Neuronal stem cell (in vitro differentiated cells): ENCODE measurements at places on chromosomes 5 and 9.

DNA sequence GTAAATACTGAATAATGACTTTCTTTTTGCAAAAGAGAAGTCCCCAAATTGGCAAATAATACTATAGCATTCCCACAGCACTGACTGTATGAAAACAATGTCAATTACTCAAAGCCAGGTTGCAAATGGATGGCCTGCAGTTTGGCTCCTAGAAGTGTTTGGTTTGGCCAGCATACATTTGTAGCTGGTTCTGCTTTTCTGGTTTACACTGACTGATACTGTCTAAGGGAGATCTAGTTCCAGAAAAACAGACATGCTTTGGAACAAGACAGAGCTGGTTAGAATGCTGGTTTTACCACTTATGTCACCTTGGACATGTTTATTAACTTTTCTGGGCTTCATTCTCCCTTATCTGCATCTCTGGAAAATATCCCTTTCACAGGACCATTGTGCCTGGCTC, 81.5 kb upstream of the TRPM3 start:
- no peak for DNase-seq

GRCh38 chr5:93998951-93999455, 257.6 kb upstream of the POU5F2 start:
- no peak for DNase-seq

DNA sequence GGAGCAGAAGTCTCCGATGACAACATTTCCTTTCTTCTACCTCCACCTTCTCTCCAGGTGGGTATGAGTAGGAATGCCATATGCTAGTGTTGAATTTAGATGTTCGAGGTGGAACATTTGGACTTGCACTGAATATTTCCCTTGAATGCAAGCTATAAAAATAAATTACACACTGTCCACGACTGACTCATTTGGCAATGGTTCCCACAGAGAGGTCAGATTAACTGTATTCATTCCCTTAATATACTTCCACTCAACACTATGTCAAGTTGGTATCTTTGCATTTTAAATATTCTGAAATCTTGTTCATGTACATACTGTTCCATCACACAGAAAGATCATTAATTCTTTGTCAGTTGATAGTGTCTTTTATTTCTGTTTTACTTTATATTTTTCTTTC, 222.6 kb upstream of the PIK3R1 start:
- DNase-seq, result no peak

DNA sequence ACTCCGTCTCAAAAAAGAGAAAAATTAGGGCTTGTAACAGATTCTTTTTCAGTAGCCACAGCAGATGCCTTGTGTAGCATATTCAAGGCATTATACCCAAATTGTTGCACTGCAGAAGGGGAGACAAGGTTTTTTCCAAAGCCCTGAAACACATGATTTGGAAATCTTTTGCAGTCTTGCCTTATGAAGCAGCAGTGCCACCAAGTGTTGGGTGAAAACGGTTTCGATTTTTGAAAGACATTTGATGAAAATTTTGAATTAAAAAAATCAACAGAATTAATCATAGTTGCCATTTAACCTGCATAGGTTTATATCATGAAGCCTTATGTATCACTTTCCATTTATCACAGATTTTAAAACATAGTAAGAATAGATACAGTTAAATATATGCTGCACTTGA, 479.5 kb downstream of the TAF11L14 start:
- no peak for DNase-seq

DNA sequence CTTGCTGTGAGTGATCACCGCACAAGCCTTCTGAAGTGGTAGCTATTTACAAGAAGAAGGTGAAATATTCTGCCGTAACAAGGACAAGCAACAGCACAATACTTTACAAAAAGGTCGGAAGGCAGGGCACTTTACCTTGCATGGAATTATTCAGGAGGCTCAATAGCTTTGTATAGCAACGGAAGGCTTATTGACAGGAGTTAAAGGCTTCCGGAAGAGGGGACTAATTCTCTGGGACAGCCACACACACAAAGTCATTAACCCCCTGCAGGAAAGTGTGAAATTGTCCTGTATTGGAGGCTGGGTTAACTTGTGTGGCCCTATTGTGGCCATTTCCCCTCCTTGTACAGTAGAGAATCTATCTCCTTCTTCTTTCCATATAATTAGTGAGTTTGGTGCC, 199.3 kb upstream of the SEMA6A start:
- DNase-seq, result no peak

- no peak for DNase-seq
Observed at GRCh38 chr5:132458651-132459030, 31.9 kb downstream of the IRF1 start.

DNA sequence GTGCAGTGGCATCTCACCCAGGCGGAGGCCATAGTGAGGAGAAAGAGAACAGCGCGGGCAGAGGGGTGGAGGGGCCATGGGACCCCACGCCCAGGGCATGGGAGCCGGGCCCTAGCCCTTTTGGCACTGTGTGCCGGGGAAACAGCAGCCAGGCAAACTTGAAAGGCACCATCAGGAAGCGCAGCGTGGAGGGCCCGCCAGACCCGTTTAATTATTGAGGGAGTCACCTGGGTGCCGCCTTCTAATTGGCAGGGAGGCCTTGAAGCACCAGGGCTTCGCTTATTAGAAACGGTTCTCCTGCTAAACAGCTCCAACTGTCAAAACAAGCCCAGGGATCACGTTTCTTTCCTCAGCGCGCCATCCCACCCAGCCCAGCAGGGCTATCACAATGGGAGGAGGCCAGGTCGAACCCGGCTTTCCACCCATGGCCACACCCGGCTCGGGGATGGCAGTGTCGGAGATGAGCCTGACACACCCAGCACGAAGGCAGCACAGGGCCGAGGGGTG, 104.6 kb upstream of the SARDH start:
- DNase-seq, result no peak

- no peak for DNase-seq
Observed at GRCh38 chr5:172048539-172049101, 42.2 kb upstream of the FBXW11 start.

- DNase-seq, result no peak
Observed at GRCh38 chr5:107395632-107396350, 274.9 kb downstream of the EFNA5 start.

DNA sequence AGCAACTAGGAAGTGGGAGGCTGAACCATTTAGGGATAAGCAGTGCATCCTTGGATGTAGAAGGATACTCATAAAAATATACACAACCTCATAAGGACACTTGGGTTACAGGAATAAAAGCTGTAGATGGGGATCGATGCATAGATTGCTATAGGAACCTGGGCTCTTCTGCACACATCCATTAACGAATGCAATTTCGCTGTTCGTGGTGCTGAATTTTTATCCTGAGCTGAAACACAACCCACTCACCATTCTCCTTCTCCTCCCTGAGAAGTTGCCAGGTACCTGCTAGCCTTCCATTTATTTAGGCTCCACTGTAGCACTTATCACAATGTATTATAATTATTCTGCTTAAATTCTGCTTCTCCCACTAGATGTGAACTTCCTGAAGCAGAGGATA, 320.6 kb upstream of the BRINP1 start:
- peak; percentile 41 for DNase-seq

GRCh38 chr5:78833284-78833683, 151.8 kb downstream of the ARSB start:
- DNase-seq, result no peak

GRCh38 chr9:131740898-131741297, 1.0 kb upstream of the RAPGEF1 start:
- DNase-seq, result no peak
